Fibroblast of skin of left quadriceps (primary cell): ENCODE measurements at places on chromosomes 7 and 10.

DNA sequence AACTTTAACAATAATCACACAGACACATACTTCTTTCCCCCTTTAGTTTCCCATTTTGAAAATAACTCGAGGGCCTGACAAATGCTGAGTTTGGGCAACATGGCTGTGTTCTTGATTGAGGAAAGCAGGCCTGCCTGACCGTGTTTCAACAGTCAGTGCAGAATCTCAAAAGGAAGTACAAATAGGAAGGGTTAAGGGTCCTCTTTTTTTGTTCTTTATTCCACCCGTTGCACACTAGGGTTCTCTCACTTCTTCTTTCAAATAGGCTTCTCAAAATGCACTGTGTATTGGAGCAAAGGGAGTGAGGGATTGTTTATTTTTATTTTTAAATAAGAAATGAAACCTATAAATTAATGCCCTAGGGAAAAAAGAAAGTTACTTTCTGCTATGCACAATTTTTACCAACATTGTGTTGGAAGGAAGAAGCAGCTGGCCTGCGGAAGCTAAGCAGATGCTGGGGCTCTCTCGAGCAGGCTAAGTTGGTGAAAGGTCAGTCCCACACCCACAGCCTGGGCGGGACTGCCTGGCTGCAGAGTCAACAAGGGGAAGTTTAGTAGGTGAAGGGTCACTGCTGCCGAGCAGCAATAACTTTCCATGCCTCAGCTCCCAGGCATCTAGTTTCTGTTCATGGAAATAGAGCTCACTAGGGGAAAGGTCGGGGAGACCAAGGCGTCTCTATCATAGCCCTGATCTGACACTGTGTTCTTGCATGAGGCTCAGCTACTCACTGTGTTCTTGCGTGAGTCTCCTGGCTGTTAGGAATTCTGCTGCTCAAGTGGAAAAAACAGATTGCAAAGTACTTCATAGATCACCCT, 12.2 kb upstream of the PDK4 start:
- peak; percentile 69 for DNase-seq

DNA sequence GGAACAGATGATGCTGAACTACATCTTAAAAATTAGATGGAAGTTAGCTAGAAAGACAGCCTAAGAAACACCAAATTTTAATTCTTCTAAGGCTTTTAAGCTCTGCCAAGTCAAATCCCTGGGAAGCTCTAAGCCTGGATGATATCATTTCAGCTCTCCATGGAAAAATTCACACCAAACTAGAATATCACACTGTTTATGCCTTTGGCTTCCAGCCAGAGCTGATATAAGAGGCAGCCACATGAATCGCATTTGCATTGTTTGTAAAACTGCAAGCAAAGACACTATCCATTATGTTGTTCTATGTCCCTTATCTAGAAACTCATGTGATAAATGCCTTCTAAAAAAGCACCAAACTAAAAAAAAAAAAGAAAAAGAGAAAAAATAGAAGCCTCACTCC, 430.4 kb downstream of the GRID1 start:
- no peak for DNase-seq

DNA sequence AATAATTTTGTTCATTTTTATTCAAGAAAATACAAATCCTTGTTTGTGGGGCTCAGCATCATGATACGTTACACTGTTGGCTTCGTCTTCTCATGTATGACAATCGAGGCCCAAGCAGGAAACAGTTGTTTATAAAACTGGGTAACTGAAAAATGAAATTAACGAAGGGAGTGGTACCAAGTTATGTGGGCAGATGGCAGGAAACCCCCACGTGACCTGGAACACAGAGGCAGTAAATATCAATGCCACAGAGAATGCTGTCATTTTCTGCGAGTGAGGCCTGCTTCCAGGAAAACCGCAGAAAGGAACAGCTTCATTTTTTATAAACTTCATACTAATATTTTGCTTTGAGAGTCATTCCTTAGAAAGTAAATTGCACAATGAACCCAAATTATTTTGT, 201.0 kb upstream of the ADARB2 start:
- DNase-seq, result no peak

GRCh38 chr7:94584113-94584512, 71.8 kb downstream of the SGCE start:
- no peak for DNase-seq

DNA sequence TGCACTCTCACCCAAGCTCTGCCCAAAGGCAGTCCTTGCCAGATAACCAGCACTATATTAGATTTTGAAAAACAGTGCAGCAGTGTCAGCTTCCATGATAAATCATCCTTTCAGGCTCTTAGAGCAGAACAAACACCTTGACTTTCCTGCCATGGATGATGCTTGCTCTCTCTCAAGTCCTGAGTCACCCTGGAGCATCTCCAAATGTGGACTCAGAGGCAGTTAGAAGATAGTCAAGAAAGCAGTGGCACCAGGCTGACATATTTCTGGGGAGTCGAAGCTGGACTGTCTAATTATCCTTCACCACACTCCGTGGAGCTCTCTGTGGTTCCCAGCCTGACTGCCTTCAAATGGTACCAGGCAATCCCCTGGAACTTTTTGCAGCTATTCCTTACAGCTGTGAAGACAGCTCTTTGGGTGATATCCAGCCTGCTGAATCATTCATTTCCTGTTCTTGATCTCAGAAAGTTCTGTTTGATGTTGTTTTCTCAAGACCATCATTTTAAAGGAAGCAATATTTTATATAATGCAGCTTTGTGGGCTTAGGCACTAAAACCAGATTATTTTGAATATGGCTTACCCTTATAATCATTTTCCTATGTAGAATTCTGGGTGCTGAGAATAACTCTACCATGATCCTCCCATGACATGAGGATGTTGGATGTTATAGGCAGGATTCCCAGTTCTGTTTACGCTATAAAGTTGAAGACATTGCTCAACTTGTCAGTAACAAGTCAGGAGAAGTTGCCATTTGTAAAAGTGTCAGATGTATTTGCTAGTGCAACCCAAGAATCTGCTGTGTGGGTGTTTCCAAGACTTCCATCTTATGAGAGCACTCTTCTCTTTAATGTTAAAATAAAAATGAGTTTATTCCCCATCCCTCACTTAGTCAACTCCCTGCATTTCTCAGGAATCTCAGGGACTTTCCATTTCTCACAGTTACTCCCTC, 233.8 kb downstream of the C7orf25 start:
- DNase-seq, result peak; percentile 98

- no peak for DNase-seq
These were observed 577.0 kb upstream of the DPP6 start for GRCh38 chr7:153475239-153475638.

- DNase-seq, result no peak
These were observed 5.7 kb upstream of the NDST2 start for GRCh38 chr10:73816917-73817729.

- no peak for DNase-seq
These were observed 81.8 kb downstream of the COL13A1 start for GRCh38 chr10:69883310-69884023.

- peak; percentile 48 for DNase-seq
These were observed 62.0 kb downstream of the MYOF start for GRCh38 chr10:93420091-93420490.

DNA sequence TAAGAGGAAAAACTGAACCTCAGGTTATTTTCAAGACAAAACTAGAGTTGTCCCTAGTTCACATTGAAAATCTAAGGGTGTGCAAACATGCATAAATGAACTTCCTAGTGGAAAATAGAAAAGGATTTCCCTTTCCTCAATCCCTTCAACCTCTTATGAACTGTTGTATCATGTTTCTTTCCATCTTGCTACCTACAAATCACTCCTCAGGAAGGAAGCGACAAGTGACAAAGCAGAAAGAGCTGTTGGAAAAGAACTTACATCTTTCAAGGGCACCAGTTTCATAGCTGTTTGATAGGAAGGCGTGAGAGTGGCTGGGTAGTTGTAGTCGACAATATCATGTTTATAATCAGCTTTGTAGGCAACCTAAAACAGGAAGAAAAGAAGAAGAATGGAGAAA, 23.9 kb downstream of the NRAP start:
- no peak for DNase-seq

GRCh38 chr7:120554960-120555571, 282.1 kb downstream of the KCND2 start:
- DNase-seq, result peak; percentile 27

DNA sequence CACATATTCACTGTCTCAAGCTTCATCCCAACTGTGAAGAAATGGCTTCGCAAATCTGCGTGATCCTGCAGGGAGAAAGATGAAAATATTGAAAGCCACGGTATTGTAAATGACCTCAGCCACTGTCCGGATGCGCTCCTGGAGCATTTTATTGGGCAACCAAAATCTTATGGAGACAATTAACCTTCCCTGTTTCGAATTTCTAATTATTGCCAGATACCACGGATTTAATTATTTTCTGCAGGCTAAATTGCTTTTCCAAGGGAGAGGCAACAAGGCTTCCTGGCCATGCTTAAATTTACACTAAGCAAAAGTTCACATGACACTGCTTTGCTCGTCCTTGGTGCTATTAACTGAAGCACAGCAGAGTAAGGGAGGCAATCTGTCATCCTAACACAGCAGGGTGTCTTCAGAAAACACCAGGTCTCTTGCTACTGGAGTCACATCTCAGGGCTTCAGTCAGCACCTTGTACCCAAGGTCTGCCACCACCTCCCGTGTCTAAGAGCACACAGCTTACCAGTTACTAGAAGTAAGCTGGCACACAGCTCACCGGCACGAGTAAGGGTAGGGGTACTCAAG, 162.2 kb downstream of the SFMBT2 start:
- no peak for DNase-seq

DNA sequence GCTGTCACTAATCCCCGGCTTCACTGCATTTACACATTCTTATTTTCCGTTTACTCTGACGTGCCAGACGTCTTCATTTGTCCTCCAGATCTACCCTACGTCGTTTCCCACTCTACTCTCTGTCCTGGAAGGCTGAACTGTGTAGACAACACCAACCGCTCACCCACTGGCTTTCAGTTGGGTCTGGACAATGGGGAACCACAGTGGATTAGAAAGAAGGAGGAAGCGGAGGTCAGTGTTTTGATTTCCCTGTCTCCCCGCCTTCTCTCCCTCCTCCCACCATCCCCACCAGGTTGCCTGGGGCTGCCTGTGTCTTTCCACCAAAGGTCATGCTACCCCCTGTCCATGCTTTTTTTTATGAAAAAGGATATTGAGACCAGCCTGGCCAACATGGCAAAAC, 14.0 kb upstream of the CTBP2 start:
- DNase-seq, result no peak

DNA sequence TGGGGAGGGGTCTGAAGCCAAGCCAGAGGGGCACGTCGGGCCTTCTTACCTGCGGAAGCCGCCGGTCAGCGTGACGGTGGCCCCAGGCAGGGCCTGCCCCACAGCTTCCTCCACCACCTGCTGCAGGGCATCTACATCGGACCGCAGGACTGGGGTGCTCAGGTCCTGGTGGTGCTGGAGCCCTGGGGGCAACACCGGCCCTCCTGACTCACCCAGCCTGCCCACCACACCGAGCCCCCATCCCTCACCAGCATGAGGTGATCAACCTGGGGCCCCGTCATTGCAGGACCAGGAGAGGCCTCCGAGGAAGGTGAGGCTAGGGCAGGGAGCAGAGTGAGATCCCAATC, 8.0 kb downstream of the POLM start:
- DNase-seq, result no peak

GRCh38 chr10:15898046-15898445, 37.7 kb upstream of the MINDY3 start:
- no peak for DNase-seq

DNA sequence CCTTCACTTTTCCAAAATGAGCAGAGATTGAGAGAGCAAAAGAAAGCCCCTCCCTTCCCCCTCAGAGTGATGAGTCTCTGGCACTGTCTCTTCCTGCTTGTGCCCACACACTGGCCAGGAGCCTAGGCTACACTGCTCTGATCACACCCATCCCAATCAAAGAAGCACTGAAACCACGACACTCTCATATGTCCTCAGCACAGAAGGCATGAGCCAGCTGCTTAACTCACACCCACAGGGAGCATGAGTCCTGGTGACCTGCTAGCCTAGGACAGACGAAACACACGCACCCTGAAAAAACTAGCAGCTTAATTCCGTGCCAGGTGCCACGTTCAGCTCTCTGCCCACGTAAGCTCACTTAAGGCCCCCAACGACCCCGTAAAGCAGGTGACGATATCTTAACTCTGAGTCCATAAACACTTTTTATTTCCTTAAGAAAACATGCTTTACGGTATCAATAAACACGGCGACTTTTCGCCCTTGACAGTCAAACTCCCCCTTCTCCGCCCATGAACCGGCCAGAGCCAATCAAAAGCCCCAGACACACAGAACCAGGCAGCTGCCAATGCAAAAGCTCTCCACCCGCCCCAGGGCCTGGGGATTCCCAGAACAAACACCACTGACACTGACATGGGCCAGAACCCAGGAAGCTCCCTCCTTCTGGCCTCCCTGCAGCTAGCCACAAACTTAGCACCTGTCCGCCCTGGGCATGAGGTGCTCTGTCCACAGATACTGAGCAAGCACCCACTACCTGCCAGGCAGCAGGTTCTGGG, 69.0 kb downstream of the TNRC18 start:
- DNase-seq, result no peak

- no peak for DNase-seq
These were observed 54.8 kb downstream of the AUTS2 start for GRCh38 chr7:69652947-69653701.

- no peak for DNase-seq
These were observed 40.1 kb downstream of the AKR1E2 start for GRCh38 chr10:4865945-4866661.

- no peak for DNase-seq
These were observed 22.4 kb downstream of the STN1 start for GRCh38 chr10:103895411-103896186.
